ENCODE measurements at places on chromosomes 12 and 14.

- DNase-seq = no peak
Observed at GRCh38 chr12:78164154-78164553, 333.5 kb downstream of the NAV3 start.

DNA sequence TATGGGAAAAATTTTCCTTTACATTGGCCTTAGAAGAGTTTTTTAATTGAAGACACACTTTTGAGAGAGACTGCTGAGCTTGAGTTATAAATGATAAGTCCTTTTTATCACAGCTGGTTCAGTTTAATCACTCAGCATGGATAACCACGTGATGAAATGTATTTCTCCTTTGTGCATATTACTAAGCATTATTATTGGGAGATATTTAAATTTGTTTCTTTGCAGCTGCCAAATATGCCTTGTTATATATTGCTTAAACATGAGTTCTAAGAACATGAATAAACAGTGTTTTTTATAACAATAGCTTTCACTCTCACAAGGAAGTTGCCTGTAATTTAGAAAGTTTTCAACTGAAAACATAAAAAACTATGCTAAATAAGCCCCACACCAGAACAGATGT, 293.5 kb upstream of the LRFN5 start:
- no peak for DNase-seq

DNA sequence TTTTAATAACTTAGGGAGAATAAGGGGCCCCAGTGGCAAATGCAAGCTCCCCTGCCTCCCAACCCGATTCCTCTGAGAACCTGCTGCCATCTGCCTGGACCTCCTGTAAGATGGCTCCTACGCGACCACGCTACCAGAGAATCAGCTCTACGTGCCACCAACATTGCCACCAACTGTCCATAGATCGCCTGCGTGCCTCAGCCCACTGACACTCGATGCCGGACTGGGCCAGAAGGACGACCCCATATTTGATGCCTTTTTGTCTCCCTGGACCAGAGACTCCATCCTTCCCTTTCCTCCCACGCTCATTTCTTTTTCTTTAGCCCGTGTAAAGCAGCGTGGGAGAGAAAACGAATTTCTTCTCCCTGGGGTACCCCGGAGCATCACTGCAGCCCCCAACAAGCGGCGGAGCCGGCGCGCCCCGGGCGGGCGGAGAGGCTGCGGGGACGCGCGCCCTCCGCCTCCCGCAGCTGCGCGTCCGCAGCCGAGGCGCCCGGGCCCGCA, 565 bp upstream of the KLHL42 start:
- DNase-seq = no peak

- DNase-seq = peak; percentile 58
Observed at GRCh38 chr14:92651106-92651757, 97.2 kb downstream of the LGMN start.

DNA sequence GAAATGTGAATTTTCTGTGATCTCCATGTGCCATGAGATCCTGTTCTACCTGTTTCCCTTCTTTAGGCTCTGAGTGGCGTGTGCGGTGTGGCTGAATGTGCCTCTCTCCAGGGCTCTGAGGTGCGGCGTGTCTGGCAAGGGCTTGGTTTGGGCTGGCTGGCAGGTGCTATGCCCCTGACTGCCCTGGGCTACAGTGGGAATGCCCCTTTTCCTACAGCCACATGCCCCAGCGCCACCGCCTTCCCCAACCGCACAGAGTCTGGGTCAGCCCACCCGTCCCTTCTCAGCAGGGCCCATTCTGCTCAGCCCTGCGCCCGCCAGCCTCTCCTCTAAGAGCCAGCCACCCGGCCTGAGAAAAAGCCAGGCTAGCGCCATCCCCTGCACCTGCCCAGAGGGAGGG, 24.7 kb downstream of the BTBD6 start:
- no peak for DNase-seq

DNA sequence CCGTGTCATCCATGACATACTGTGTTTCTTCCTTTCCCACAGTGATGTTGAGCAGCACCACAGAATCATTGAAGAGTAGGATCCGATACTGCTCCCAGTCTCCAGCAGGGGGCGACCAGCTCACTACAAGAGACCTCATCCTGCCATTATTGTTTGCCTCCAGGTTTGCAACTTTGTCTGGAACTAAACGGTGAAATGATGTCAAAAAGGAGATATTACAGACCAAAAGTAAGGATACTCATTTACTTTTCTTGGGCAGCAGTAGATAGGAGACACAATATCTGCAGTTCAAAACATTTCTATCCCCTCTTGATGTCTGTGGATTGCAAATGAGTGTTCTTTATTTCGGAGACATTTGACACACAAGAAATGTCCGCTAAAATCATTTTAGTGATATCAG, 47.2 kb downstream of the PTPRB start:
- no peak for DNase-seq

DNA sequence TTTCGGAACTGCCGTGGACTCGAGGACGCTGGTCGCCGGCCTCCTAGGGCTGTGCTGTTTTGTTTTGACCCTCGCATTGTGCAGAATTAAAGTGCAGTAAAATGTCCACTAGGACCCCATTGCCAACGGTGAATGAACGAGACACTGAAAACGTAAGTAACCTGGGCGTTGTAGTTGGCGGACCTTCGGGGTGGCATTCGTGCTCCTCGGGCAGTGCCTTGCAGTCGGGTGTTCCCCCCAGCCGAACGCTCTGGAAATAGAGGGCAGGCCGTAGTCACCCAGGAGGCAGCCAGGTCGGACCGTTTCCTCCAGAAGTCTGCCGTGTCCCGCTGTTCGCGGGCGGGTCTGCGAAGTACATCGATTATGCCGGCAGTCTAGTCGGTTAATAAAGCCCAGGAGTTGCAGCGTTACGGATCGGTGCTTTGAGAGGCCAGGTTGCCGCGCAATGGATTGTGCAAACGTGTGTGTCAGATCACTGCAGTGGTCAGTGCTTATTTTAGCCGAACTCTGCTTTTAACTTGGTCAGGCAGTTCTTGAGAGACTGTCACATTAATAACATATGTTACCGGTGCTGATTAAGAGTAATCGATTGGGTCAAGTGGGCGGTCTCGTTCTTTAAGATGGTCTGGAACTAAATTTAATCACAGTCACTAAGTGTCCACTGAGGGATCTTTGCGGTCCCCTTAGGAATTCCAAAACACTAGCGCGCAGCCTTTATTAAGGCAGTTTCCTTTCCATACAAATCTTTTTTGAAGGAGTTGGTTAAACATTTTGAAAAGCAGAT, 906 bp downstream of the MARK3 start:
- DNase-seq = no peak

DNA sequence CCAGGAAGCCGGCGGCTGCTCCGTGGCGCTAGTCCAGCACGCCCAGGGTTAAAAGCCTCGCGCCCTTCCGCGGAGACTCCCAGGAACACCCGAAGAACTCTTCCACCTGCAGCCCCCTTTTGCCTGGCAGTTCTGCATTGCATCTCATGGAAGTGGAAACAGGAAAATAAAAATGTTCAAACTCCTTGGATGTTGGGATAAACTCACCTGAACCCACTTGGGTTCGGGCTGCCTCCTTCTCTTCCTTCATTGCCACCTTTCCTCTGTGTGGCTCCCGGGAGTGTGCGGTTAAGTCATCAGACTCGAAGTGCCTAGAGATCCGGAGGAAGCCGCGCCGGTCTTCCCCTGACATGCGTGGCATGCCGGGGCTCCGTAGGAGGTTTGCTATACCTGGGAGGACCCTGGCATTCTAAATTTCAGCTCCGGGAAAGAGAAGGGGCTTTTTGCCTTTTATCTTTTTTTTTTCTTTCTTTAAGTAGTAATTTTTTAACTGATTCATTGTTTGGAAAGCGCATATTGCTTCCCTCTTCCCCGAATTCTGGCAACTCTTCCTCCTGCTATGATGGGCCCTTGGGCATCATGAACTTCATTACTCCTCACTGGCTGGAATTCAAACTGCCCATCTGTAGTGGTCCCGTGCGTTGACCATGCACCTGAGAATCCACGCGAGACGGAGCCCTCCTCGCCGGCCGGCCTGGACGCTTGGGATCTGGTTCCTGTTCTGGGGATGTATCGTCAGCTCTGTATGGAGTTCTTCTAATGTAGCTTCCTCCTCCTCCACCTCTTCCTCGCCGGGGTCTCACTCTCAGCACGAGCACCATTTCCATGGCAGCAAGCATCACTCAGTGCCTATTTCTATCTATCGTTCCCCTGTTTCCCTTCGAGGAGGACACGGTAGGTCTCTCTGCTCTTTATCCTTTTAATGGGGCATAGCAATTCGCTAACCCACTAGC, 931.4 kb downstream of the DIO2 start:
- DNase-seq = no peak

GRCh38 chr12:56581418-56582145, 48.5 kb downstream of the BAZ2A start:
- no peak for DNase-seq

DNA sequence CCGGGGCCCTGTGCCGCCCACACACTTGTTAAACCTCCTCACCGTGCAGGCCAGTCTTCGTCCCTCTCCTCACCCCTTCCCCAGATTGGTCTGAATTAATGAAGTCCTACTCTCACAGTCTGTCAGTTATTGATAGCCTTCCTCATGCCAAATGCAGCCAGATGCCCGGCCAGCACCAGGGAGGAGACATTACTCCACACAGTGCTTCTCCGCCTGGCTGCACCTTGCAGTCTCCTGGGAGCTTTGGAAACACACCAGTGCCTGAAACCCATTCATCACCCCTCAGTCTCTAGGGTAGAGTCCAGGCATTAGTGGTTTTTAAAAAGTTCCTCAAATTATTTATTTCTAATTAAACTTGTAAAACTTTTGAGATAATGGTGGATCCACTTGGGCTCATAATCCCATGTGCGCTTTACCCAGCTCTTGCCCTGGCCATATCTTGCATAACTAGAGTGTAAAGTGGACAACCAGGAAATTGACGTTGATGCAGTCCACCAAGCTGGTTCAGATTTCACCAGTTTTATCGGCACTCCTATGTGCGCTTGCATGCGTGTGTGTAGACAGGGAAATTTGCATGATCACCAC, 38.2 kb upstream of the TSPAN9 start:
- no peak for DNase-seq

GRCh38 chr12:30980955-30981662, 54.6 kb downstream of the TSPAN11 start:
- DNase-seq = no peak

- DNase-seq = no peak
Observed at GRCh38 chr12:70982286-70982685, 61.7 kb upstream of the PTPRR start.

DNA sequence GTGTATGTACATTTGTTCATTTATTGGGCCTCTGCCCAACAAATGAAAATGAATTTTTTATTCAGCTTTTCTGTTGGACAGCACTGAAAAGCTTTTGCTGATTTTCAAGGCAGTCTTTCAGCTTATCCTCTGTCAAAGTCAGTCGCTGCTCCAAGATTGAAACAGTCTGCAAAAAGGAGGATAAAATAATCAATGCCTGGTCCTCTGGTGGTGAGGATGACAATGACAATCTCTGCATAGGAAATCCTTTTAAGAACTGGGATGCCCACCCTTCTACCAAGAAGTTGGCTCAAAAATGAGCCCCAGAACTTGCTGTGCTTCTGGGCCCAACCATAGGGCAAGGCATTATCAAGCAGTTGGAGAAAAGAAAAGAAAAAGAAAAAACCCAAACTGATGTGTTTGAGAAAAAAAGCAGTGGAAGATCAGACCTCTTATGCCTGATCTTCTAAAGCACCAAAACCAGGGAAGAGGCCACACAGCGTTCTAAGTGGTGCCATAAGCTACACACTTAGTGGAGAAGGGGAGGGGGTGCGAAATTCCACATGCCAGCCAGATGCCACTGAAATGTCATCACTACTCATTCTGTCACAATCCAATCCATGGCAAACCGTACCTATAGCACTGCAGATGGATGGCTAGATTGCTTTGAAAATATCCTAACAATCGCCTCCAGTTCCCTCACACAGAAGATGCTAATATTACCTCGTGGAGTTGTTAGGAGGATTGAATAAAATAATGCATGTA, 69.0 kb upstream of the DUSP6 start:
- DNase-seq = no peak

- no peak for DNase-seq
Observed at GRCh38 chr14:103056322-103057027, 874 bp downstream of the CDC42BPB start.

GRCh38 chr12:19021240-19021639, 108.3 kb upstream of the PLEKHA5 start:
- DNase-seq = no peak

- no peak for DNase-seq
Observed at GRCh38 chr12:105832806-105833205, 305.9 kb downstream of the NUAK1 start.

- no peak for DNase-seq
Observed at GRCh38 chr14:81144824-81145603, 75.7 kb downstream of the GTF2A1 start.

- DNase-seq = no peak
Observed at GRCh38 chr14:102046337-102047278, 40.2 kb downstream of the HSP90AA1 start.
